ENCODE measurements at places on chromosomes 12 and 14.

DNA sequence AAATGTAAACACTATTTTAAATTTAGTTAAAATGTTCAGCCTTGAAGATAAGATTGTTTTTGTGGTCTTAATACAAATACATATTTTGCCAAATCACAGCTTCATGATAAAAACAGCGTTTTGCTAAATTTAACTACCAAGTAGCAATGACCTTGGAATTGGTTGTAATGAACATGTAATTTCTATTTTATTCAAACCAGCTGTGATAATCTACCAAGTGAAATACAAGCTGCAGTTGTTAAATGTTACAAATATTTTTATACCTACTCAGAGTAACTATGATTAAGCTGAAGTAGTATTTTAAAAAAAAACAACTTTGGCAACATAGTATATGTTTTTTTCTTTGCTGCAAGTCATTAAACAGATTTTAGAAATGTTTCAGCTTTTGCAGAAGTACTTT, 96.2 kb downstream of the CPSF2 start:
- no peak for DNase-seq

- DNase-seq = no peak
Observed at GRCh38 chr12:119114294-119114693, 64.4 kb upstream of the HSPB8 start.

- no peak for DNase-seq
Observed at GRCh38 chr12:3965046-3965445, 91.8 kb upstream of the PARP11 start.

- no peak for DNase-seq
Observed at GRCh38 chr12:111471236-111471635, 65.5 kb downstream of the SH2B3 start.

GRCh38 chr12:114666746-114667668, 17.0 kb downstream of the TBX3 start:
- no peak for DNase-seq

Measured in CD4-positive, alpha-beta T cell treated with Interleukin-6 for 4 hours (primary cell).